Activated CD8-positive, alpha-beta memory T cell treated with anti-CD3 and anti-CD28 coated beads for 24 hours (primary cell): ENCODE measurements at places on chromosomes 5 and 9.

- DNase-seq, result no peak
These were observed 282.1 kb downstream of the CRB2 start for GRCh38 chr9:123637945-123638634.

- DNase-seq, result no peak
These were observed 13.3 kb upstream of the BASP1 start for GRCh38 chr5:17204133-17204489.

DNA sequence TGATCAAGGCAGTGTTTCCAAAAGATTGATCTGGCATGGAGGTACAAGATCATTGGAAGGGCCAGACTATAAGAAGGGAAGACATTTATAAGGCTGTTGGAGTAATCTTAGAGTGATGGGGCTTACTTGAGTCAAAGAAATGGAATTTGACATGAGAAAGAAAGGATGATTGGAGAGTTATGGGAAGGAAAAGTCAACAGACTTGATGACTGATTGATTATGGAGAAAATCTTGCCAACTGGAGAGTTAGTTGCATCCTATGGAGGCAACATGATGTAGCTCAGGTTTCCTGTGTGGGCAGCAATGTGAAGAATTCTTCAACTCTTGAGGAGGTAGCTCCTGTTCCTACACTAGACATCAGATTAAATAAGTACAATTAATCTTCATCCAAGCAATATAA lies 10.9 kb upstream of the MAST4 start:
- no peak for DNase-seq

DNA sequence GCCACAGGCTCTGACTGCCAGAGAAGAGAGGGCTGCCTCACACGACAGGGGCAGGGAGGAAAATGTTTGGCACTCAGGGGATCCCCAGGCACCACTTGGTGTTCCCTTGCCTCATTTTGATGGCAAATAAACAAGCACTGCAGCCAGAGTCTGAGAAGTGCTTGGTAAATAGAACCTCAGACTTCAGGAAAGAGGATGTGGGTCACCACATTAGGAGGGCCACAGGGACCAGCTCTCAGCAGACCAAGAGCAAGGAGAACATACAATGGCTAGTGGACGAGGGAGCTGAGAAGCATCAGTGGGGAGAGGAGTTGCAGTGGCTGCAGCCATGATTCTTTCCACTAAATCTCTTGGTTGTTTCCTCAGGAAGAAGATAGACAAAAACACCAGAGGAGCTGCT lies 413.9 kb downstream of the GADD45G start:
- DNase-seq, result no peak

DNA sequence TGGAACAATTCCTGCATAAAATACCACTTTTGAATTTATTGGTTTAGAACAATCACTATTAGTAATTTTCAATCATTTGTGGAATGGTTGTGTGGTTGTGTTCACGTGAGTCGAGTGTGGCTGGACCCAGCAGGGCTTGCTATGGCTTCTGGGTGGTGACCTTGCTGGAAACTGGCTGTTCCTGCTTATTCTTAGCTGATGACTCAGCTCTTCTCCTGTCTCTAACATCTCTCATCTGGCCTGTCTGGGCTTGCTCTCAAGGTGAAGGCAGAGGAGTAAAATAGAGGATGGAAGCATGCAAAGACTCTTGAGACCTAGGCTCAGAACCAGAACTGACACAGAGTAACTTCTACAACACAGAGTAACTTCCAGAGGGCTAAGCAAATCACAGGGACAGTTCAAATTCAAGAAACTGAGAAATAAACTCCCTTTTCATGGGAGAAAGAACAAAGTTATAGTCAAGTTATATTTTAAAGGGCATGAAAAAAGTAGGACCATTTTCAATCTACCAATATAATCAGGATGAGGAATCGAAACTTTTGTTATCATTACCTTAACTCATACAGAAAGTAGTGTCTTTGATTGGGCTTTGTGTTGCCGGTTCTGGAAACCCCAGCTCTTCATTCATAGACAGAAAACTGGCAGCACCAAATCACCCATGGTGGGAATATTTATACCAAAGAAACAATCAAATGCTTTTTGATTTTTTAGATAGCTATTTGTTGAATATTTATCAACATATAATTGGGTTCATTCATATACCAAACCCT lies 665.1 kb downstream of the CDH18 start:
- no peak for DNase-seq

DNA sequence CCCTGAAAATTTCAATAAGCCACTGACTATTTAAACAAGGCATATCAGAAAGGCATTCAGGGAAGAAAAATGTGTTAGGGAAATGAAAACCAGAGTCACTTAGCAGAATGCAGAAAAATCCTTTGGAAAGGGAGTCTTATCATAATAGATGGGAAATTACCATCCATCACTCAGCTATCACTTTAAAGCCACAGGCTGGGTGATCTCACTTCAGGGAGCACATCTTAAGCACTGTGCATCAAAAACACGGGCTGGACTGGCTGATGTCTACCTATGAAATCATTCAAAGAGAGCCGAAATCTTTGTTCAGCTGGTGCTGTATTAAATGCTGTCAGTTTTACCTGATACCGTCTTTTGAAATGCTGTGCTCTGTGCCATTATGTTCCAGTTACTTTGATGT lies 73.5 kb downstream of the C9orf57 start:
- DNase-seq, result no peak

DNA sequence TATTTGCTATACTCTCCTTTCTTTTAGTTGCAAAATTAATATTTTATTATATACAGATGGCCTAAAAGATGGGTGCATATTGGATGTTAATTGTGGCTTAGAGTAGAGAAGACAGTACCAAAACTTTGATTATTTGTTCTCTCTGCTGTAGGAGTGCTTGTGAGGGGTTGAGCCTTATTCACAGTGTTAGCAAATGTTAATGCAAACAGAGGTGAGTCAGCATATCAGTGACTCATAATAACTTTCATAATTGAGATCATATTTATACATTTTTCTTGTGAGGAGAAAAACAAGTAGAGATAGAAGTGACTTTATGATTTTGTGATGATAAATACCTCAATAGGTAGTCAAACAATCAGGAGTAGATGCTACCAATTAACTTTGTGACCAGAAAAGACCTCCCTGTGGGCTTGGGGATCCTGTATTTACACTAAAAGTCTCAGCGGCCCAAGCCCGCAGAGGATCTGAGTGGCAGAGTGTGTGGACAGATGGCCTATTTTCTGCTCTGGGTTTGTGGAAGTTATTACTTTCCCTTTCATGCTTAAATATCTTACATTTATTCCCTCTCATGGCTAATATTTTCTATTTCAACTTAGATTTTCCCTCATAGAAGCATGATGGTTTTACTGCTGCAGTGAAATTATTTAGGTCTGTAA lies 226.5 kb downstream of the TAF11L14 start:
- no peak for DNase-seq

- DNase-seq, result no peak
These were observed 787.1 kb upstream of the CTNND2 start for GRCh38 chr5:12691330-12691729.

- DNase-seq, result no peak
These were observed 64.8 kb downstream of the CARTPT start for GRCh38 chr5:71783891-71784290.

- DNase-seq, result peak; percentile 89
These were observed at the start of gene FAM120AOS for GRCh38 chr9:93453047-93453914. Gene FAM120AOS, minus strand, starts transcription at chr9:93453581. Its CDS starts 872 bp downstream, at chr9:93452709.

- no peak for DNase-seq
These were observed 23.4 kb downstream of the ARSB start for GRCh38 chr5:78961743-78962142.

DNA sequence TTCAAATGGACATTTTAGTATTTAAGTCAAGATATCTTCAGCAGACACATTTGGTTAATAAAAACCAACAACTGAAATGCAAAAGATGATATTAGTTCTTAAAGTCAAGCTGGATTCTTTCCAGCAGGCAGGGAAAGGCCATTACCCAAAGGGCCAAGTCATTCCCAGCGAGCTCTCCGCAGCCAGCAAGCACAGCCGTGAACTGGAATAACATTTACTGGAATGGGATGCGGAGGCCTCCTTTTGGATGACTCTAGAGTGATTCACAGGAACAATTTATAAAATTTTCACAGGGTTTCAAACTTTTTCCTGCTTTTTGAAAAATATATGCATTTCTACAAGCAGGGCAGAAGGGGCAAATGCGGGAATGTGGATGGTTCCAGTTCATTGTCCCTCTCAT lies 76.6 kb upstream of the DAB2 start:
- no peak for DNase-seq

DNA sequence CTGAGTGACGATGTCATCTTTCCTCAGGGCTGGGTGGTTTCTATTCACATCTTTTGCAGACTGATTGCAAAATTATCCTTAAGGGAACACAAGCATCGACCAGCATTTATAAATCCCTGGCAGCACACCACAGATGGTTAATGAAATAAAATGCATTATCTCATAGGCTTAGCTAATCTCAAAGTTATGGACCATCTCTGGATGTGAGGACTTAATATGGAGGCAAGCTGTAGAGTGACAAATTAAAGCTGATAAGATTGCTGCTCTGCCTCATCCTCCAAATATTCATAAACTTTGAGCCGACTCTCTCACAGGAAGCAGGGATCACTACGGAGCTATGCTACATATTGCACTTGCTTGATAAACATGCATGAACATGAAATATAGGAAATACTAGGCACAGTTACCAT lies 663.2 kb upstream of the RGMB start:
- DNase-seq, result no peak

- no peak for DNase-seq
These were observed 590.7 kb downstream of the ANXA1 start for GRCh38 chr9:73742412-73742811.

GRCh38 chr5:61823065-61823464 lies 482.9 kb upstream of the KIF2A start:
- DNase-seq, result no peak

GRCh38 chr5:72510610-72511181 lies 3.5 kb upstream of the ZNF366 start:
- no peak for DNase-seq

DNA sequence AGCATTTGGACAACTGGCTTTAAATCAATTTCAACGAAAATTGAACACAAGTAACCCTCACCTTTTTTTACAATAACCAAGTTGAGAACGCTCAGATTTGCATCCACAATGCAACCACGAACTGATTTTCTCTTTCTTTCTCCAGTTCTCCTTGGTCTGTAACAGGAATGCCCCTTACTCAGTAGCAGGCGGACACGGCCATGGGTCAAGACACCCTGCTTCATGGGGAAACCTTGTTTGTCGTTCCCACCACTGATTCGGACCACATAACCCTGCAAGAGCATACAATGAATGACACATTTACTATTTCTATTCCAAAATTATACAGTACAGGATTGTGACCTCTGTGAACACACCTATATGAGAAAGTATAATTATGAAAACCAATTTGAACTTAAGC lies 1.4 kb downstream of the RPS6 start:
- no peak for DNase-seq

DNA sequence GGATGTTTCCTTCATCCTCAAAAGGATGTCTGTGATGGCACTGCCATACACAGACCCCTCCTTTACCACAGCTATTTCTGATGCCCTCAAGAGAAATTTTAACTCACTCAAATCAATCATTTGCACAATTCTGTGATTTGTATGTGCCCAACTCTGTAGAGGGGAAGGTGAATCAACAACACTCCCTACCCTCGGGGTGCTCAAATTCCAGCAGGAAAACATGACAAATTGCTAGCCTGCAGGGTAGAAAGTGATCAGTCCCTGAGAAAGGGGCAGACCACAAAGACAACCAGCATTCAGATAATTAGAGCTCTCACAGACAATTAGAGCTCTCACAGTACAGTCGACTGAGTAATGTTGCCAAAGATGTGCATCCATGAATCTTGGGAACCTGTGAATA lies 45.3 kb upstream of the FOXE1 start:
- no peak for DNase-seq

- DNase-seq, result peak; percentile 84
These were observed 79.2 kb upstream of the IL7R start for GRCh38 chr5:35777358-35778087.
